ENCODE measurements at places on chromosomes 12 and 14. TPM values are rescaled to one million over a fixed set of nuclear protein-coding genes. Genes with fewer than 3 reads are reported as not detected.

The KRT83 gene
- total RNA-seq, result not detected

The FAIM2 gene
- 2.5 TPM for total RNA-seq

The FAM181A gene
- not detected for total RNA-seq

The FSCB gene
- not detected for total RNA-seq

The LRP1 gene
- 29.8 TPM for total RNA-seq

The HIP1R gene
- total RNA-seq, result 31.5 TPM

The KRT71 gene
- not detected for total RNA-seq

The SAMD15 gene
- 1.0 TPM for total RNA-seq

The CD163 gene
- total RNA-seq, result not detected

The ACSM4 gene
- total RNA-seq, result not detected

The SLC6A15 gene
- total RNA-seq, result 3.0 TPM

The PTPRQ gene
- 0.59 TPM for total RNA-seq

The HOXC10 gene
- total RNA-seq, result not detected

Measured in bronchus fibroblast of lung (primary cell).